IPS DF 6.9 (cell line): ENCODE measurements at places on chromosomes 2 and 18.

DNA sequence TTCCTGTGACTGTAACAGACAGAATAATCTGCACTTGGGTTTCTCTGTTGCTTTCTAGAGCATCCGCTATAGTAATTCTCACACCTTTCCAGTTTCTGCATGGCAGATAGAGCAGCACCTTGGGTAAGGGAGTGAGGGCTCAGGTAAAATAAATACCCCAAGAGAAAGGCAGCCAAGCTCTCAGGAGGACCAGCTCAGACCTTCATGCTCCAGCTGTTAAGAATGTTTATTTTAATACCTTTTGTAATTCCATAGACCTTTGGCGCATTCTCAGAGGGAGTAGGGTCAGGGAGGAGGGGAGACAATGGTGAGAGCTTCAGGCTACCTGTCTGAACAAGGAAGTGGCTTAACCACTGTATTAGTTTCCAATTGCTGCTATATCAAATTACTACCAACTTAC is 16.2 kb upstream of the TMEM178A start:
- DNase-seq: no peak
- H3K36me3 ChIP-seq: no peaks in the 10 kb centered on the region

DNA sequence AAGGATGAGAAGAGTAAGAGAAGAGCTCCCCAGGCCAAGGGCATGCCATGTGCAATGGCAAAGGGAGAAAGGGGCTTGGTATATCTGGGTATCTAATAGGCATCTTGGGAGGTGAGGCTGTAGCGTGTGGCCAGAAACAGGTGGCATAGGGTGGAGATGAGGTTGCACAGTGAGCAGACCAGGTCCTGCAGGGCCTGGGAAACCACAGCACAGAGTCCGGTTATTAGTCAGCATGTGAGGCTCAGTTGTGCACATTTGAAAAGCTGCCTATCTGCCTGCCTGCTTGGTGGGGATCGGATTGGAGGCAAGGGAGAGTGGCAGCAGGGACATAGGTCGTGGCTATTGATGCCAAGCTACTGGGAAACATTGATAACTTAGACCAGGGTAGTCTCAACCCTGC is 190.6 kb downstream of the TPGS2 start:
- no peak overlapping the region for H3K27ac ChIP-seq
- no peaks in the 10 kb centered on the region for H3K36me3 ChIP-seq
- no peak for DNase-seq
- peaks cover 5% of the 10 kb centered on the region for H3K4me1 ChIP-seq
- H3K4me3 ChIP-seq: no peak overlapping the region

DNA sequence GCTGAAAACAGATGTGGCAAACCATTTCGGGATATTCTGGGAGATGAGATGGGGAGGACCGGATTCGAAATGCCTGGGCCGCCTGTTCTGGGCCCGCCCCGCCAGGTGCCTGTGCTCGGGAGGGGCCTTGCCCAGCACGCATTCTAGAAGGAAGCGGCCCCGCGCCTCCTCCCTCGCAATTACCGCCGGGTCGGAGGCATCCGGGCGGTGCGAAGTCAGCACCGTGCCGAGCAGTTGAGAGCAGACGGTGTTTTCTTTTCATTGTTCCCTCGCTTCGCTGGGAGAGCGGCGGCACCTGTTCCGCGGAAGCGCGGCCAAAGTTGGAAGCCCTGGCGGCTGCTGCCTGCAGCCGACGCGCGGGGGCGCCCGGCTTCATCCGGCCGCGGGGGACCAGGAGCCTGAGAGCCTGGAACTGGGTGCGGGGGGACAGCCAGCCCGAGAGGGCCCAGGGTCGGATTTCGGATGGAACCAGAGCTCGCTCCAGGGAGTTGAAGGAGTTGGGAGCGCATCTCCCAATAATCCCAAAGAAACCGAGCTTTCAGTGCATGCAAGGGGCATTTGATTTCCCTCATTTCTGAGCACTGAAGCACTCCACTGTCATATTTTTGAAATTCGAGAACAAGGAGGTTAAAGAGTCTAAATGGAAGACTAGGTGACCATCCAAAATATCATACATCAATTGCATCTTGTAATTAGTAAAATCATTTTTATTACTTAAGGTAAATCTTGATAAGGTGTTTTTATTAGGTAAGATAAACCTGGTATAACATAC is 241.8 kb upstream of the RAB12 start:
- no peaks in the 10 kb centered on the region for H3K36me3 ChIP-seq
- DNase-seq: peak; percentile 57
- H3K4me3 ChIP-seq: peak overlapping the region; percentile 9; the same call in 1 of the 2 replicates

- no peak overlapping the region for H3K27ac ChIP-seq
- H3K4me1 ChIP-seq: no peaks in the 10 kb centered on the region
- no peak overlapping the region for H3K4me3 ChIP-seq
- no peak for DNase-seq
These were observed 18.3 kb upstream of the CNOT11 start for GRCh38 chr2:101234169-101234938.

DNA sequence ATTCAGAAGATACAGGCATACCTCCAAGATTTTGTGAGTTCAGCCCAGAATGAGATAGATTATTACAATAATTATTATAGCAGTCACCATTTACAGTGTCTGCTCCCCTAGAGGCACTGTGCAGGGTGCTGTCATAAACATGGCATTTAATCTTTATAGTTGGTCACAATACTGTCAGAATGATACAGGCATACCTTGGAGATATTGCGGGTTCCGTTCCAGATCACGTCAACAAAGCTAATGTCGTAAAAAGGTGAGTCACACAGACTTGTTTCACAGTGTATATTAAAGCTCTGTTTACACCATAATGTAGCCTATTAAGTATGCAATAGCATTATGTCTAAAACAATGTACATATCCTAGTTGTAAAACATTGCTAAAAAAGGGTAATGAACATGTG is 45.6 kb downstream of the ZRANB3 start:
- no peaks in the 10 kb centered on the region for H3K27me3 ChIP-seq
- H3K4me3 ChIP-seq: no peak overlapping the region
- H3K27ac ChIP-seq: no peak overlapping the region
- H3K36me3 ChIP-seq: no peaks in the 10 kb centered on the region

GRCh38 chr2:9472511-9472910 is 1.8 kb upstream of the IAH1 start:
- H3K27me3 ChIP-seq: no peaks in the 10 kb centered on the region
- no peaks in the 10 kb centered on the region for H3K36me3 ChIP-seq
- peaks cover 3% of the 10 kb centered on the region; the same call in 1 of the 2 replicates for H3K4me1 ChIP-seq
- no peak overlapping the region for H3K27ac ChIP-seq
- no peak for DNase-seq

DNA sequence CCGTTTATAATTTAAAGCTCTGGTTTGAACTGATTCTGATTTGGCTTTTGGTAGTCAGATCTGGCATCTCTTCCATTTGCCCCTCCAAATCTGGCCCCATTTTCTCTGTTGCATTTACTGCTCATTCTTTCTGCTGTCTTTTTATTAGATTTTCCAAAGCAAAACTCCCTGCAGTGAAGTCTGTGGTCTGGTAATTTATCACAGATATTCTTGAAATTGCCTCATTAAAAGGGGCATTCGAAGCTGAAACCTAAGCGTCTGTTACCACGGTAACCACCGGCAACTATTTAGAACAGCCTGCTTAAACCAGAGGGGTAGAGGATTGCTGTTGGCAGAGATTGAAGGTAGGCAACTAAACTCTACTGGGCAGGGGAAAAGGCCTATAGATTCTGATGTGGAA is 111.5 kb upstream of the UPP2 start:
- no peaks in the 10 kb centered on the region for H3K36me3 ChIP-seq
- H3K27me3 ChIP-seq: no peaks in the 10 kb centered on the region
- peak; percentile 29 for DNase-seq
- H3K27ac ChIP-seq: no peak overlapping the region

GRCh38 chr2:236576087-236576486 is 6.5 kb downstream of the ACKR3 start:
- peaks cover 3% of the 10 kb centered on the region; the same call in 1 of the 2 replicates for H3K36me3 ChIP-seq
- no peak for DNase-seq
- H3K27ac ChIP-seq: no peak overlapping the region
- no peaks in the 10 kb centered on the region for H3K27me3 ChIP-seq

GRCh38 chr2:232584238-232584637 is 33.7 kb downstream of the EIF4E2 start:
- 0 out of 2 replicates have a peak, but pooled peaks cover 3% of the 10 kb centered on the region for H3K36me3 ChIP-seq
- no peaks in the 10 kb centered on the region for H3K27me3 ChIP-seq
- H3K27ac ChIP-seq: no peak overlapping the region
- no peak overlapping the region for H3K4me3 ChIP-seq

GRCh38 chr2:46645681-46646162 is 166.4 kb downstream of the TMEM247 start:
- H3K36me3 ChIP-seq: no peaks in the 10 kb centered on the region
- no peak overlapping the region for H3K4me3 ChIP-seq
- no peak for DNase-seq
- H3K27ac ChIP-seq: no peak overlapping the region

DNA sequence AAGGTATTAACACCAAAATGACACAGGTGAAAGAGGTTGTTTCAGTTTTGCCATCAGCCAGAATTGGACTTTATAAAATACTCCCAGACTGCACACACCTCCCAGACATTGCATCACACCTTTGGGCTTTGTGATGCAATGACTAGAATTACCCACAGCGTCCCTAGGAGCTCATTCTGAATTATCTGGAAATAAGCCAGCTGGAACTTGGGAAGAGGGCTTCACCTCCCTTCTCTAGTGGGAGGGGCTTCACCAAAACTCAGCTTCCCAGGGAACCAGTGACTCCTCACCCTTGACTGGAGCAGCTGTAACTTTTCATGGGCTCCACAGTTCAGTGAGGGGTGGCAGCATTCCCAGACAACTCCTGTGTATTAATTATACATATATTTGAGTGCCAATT is 83.1 kb upstream of the BZW1 start:
- no peak overlapping the region for H3K27ac ChIP-seq
- H3K4me3 ChIP-seq: no peak overlapping the region
- no peaks in the 10 kb centered on the region for H3K36me3 ChIP-seq
- no peaks in the 10 kb centered on the region for H3K27me3 ChIP-seq

GRCh38 chr18:75131381-75132000 is 77.4 kb downstream of the PTGR3 start:
- no peaks in the 10 kb centered on the region for H3K27me3 ChIP-seq
- H3K4me3 ChIP-seq: no peak overlapping the region
- no peaks in the 10 kb centered on the region for H3K4me1 ChIP-seq
- no peak overlapping the region for H3K27ac ChIP-seq
- no peaks in the 10 kb centered on the region for H3K36me3 ChIP-seq
- no peak for DNase-seq

- no peak for DNase-seq
- H3K36me3 ChIP-seq: no peaks in the 10 kb centered on the region
- no peaks in the 10 kb centered on the region for H3K27me3 ChIP-seq
- no peak overlapping the region for H3K4me3 ChIP-seq
- no peak overlapping the region for H3K27ac ChIP-seq
These were observed 35.6 kb downstream of the COL5A2 start for GRCh38 chr2:189143925-189144324.

- no peaks in the 10 kb centered on the region for H3K27me3 ChIP-seq
- no peak overlapping the region for H3K27ac ChIP-seq
- H3K4me3 ChIP-seq: no peak overlapping the region
- H3K4me1 ChIP-seq: peaks cover 21% of the 10 kb centered on the region
These were observed 10.4 kb downstream of the HS6ST1 start for GRCh38 chr2:128308284-128308731.

DNA sequence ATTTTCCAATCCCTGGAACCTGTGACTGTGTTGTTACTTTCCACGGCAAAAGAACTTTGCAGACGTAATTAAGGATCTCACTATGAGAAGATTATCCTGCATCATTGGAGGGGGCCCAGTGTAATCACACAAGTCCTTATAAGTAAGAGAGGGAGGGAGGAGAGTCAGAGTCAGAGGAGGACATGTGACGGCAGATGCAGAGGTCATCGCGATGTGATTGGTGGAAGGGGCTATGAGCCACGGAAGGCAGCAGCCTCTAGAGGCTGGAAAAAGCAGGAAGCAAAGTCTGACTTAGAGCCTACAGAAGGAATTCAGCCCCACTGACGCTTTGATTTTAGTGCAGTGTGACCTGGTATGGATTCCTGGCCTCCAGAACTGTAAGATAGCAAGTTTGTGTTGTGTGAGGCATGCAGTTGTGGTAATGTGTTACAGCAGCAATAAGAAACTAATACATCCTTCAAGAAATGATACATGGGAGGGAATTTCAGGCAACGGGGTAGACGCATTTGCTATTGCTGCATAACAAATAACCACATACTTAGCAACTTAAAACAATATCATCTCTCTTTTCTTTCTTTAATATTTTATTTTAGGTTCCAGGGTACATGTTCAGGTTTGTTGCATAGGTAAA is 112.7 kb upstream of the SERPINE2 start:
- H3K4me1 ChIP-seq: no peaks in the 10 kb centered on the region
- H3K4me3 ChIP-seq: no peak overlapping the region
- no peaks in the 10 kb centered on the region for H3K36me3 ChIP-seq
- H3K27ac ChIP-seq: no peak overlapping the region
- no peaks in the 10 kb centered on the region for H3K27me3 ChIP-seq
- no peak for DNase-seq

GRCh38 chr18:6269660-6270332 is 144.9 kb downstream of the L3MBTL4 start:
- no peaks in the 10 kb centered on the region for H3K36me3 ChIP-seq
- H3K4me1 ChIP-seq: no peaks in the 10 kb centered on the region
- no peak overlapping the region for H3K4me3 ChIP-seq
- no peaks in the 10 kb centered on the region for H3K27me3 ChIP-seq
- DNase-seq: no peak

GRCh38 chr2:128362889-128363228 is 44.2 kb upstream of the HS6ST1 start:
- peak; percentile 80 for DNase-seq
- H3K4me3 ChIP-seq: no peak overlapping the region
- no peaks in the 10 kb centered on the region for H3K27me3 ChIP-seq
- H3K4me1 ChIP-seq: peaks cover 17% of the 10 kb centered on the region

DNA sequence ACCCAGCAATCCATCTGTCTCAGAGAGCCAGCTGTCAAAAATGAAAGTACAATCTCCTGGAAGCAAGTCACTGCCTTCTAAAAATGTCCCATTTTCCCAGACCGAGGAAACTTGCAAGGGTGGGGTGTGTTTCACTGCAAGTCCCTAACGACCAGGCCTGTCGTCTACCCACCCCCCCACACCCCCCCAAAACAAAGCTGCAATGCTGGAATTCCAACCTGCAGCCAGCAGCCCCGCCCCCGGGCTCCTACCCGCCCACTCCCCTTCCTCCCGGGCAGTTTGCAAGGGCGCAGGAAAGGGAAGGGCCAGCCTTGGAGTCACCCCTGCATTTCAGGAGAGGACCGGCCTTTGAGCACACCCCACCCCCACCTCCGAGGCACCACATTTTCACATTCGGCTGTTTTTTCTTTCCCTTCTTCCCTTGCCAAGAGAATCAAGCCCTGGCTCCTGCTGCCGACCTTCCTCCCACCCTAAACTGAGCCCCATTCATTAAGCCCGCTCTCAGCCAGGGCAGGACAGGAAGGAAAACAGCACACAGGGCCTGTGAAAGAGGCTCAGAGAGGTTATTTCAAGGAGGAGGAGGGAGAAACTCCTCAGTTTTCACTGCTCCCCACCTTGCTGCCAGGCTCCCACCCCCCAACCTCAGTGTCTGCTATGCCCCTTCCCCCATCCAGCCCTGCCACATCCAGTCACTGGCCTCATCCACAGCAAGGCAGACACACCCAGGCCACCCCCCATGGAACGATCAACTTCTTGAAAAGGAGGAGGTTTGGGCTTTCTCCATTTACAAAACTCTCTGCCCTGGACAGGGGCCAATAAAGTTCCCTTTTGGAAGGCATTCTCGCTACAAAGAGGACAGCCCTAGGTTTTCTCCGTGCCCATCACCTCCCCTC is 11.3 kb downstream of the SMAD7 start:
- no peak overlapping the region for H3K4me3 ChIP-seq
- no peak for DNase-seq
- H3K36me3 ChIP-seq: no peaks in the 10 kb centered on the region
- H3K27me3 ChIP-seq: no peaks in the 10 kb centered on the region
